GM23248 (cell line): ENCODE measurements at places on chromosomes 3 and 15.

- H3K4me3 ChIP-seq, result no peak overlapping the region
- no peak overlapping the region for H3K27ac ChIP-seq
- H3K36me3 ChIP-seq, result no peaks in the 10 kb centered on the region
- peaks cover 15% of the 10 kb centered on the region; the same call in 1 of the 2 replicates for H3K27me3 ChIP-seq
- H3K4me1 ChIP-seq, result no peaks in the 10 kb centered on the region
- no peak for DNase-seq
These were observed 34.7 kb upstream of the PYDC2 start for GRCh38 chr3:191426311-191426710.

- peaks cover 15% of the 10 kb centered on the region for H3K4me1 ChIP-seq
- H3K27me3 ChIP-seq, result no peaks in the 10 kb centered on the region
- no peak overlapping the region for H3K4me3 ChIP-seq
- no peaks in the 10 kb centered on the region for H3K36me3 ChIP-seq
- DNase-seq, result no peak
These were observed 26.3 kb downstream of the B3GNT5 start for GRCh38 chr3:183279371-183279770.

DNA sequence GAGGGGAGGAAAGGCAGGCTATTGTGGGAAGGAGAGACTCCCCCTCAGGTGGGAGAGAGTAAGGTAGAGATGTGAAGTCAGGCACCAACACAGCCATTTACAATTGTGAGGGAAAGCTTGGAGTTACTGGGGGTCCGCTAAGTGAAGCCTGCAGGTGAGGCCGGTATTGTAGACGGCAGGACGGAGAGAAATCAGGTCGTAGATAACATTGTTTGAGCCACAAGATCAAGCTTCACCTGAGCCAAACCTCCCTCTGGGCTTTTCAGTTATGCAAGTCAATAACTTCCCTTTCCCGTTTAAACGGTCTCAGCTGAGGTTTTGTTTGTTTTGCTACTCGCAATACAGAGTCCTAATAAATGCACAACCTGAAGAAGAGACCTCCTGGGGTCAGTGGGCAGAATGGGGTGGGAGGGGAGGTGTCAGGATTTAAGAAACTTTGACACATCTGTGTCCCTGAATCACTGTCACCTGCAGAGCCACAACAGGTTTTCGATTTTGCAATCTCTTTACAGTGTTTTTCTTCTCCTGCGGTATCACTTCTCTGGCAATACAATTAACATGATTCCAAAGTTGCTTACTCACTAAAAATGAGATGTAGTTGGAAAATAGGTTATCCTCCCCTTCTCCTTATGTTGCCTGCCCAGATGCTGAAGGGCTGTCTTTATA, 72.0 kb upstream of the GLCE start:
- no peak for DNase-seq
- no peak overlapping the region for H3K27ac ChIP-seq
- H3K36me3 ChIP-seq, result no peaks in the 10 kb centered on the region
- H3K27me3 ChIP-seq, result peaks cover 34% of the 10 kb centered on the region; the same call in 1 of the 2 replicates

DNA sequence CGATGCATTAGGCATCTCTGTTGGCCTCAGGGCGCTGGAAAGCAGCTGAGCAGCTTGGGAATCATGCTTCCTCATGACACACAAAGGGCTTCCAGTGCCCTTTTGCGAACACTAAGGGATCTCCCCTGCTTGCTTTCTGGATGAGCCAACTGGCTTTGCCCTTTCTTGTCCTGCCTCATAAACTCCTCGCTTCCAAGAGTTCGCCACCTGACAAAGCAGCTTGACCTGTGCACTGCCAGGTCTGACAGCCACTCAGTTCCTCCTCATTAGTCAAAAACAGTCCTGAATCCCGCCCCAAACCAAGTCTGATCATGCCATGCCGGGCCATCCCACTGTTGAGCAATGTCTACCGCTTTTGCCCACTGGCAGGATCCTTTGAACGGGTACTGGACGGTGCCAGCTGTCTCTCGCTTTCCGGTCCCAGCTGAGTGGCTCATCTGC, 265.4 kb upstream of the LYSMD4 start:
- DNase-seq, result no peak
- H3K27ac ChIP-seq, result no peak overlapping the region
- H3K27me3 ChIP-seq, result no peaks in the 10 kb centered on the region
- H3K4me1 ChIP-seq, result no peaks in the 10 kb centered on the region

- peak; percentile 60 for DNase-seq
- H3K4me3 ChIP-seq, result no peak overlapping the region
- H3K4me1 ChIP-seq, result no peaks in the 10 kb centered on the region
- H3K27ac ChIP-seq, result peak overlapping the region; percentile 32
- no peaks in the 10 kb centered on the region for H3K36me3 ChIP-seq
These were observed 465.0 kb upstream of the ROBO1 start for GRCh38 chr3:80232760-80233159.

DNA sequence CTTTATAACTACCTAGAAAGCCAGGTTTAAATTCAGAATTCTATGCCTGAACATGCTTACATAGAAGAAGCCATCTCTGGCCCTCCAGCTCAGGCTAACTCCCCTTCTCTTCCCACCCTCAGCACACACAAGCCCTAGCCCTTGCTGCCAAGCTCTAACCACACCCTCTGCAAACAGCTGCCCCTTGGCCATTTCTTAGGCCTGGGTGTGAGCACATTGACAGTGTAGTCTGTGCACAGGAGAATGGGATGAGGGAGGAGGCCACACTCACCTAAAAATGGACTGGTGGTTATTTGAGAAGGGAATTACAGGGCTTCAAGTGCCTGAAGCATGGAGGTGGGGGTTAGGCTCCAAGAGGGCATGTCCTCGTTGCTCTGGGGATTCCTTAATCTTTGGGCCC, 42.3 kb upstream of the SLC25A36 start:
- DNase-seq, result no peak
- H3K4me1 ChIP-seq, result peaks cover 6% of the 10 kb centered on the region
- peaks cover 18% of the 10 kb centered on the region for H3K27me3 ChIP-seq
- no peak overlapping the region for H3K27ac ChIP-seq
- no peak overlapping the region for H3K4me3 ChIP-seq

DNA sequence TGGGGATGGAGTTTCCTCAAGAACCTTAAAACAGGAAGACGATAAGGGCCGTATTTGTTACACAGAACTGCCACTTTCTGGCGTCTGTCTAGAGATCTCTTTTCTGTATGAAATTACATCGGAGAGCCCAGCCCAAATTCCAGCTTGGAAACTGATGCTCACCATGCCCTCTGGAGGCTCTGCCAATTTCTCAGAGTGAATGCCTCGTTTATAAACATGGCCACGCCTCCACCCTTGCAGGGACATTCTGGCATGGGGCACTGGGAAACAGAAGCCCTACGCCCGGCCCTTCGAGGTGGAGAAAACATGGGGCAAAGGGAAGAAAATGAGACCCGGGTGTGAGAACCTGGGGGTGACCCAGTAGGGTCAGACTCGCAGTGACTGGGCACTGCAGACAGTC, 53.4 kb upstream of the SEC13 start:
- no peak overlapping the region for H3K27ac ChIP-seq
- H3K4me1 ChIP-seq, result 0 out of 2 replicates have a peak, but pooled peaks cover 3% of the 10 kb centered on the region
- H3K27me3 ChIP-seq, result 0 out of 2 replicates have a peak, but pooled peaks cover 5% of the 10 kb centered on the region
- H3K4me3 ChIP-seq, result no peak overlapping the region
- H3K36me3 ChIP-seq, result no peaks in the 10 kb centered on the region

DNA sequence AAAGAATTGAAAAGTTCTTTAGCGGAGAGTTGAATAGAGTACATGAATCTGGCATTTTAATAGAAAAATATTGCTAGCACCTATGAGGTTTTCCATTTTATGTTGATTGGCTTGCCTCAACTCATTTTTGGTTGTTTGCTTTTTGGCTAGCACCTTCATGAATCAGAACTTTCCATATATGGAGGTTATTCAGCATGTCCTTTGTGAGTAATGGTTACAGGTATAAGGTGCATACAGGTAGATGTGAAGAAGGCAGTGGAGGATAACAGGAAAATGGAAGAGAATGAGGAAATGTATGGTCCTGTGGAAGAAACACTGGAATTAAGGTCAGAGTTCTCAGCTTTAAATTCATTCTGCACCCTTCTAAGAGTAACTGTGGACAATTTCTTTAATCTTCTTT, 98.1 kb upstream of the GBE1 start:
- no peaks in the 10 kb centered on the region for H3K27me3 ChIP-seq
- no peak for DNase-seq
- H3K27ac ChIP-seq, result no peak overlapping the region
- H3K4me3 ChIP-seq, result no peak overlapping the region

DNA sequence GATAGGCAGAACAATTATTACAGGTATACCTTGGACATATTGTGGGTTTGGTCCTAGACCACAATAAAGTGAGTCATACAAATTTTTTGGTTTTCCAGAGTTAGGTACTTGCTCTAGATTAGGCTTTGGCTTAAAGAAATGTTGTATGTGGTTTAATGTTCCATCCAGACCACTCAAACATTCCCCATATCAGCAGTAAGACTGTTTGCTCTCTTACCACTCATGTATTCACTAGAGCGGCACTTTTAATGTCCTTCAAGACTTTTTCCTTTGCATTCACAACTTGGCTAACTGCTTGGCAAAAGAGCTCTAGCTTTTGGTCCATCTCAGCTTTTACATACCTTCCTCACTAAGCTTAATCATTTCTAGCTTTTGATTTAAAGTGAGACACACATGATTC, 250.5 kb upstream of the SETMAR start:
- no peaks in the 10 kb centered on the region for H3K36me3 ChIP-seq
- H3K27ac ChIP-seq, result no peak overlapping the region
- no peak overlapping the region for H3K4me3 ChIP-seq
- no peaks in the 10 kb centered on the region for H3K27me3 ChIP-seq

GRCh38 chr3:57184526-57184925, 15.3 kb downstream of the HESX1 start:
- H3K36me3 ChIP-seq, result no peaks in the 10 kb centered on the region
- H3K4me1 ChIP-seq, result peaks cover 6% of the 10 kb centered on the region
- no peaks in the 10 kb centered on the region for H3K27me3 ChIP-seq
- no peak overlapping the region for H3K4me3 ChIP-seq

- DNase-seq, result peak; percentile 64
- no peaks in the 10 kb centered on the region for H3K4me1 ChIP-seq
- no peaks in the 10 kb centered on the region for H3K27me3 ChIP-seq
These were observed 15.0 kb downstream of the IL12A start for GRCh38 chr3:160003520-160004128.

- DNase-seq, result peak; percentile 76
- peak overlapping the region; percentile 50 for H3K27ac ChIP-seq
- no peaks in the 10 kb centered on the region for H3K36me3 ChIP-seq
These were observed 8.9 kb upstream of the SUCNR1 start for GRCh38 chr3:151864423-151865101.

DNA sequence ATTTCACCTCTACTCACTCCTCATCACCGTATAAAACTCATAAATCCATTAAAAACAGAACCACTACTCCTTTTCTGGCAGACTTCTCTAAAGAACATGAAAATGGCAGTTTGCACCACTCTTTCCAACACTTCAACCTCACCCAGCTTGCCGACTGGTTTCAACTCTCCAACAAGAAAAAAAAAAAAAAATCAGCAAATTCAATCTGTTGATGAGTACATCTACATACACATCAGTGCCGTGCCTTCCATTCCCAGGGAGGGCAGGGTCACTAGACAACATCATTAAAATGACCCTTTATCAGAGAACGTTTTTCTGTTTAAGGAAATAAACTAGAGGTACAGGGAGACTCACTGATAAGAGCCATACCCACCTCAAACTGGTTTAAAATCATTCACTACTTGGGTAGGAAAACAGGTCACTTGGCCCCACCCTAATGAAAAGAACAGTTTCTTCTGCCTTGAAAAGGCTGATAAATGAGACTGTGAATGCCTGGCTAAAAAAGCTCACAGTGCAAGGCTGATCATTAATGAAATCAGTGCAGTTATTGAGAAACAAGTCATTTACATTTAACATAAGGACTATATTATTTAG, 6.0 kb downstream of the ANXA2 start:
- H3K36me3 ChIP-seq, result peaks cover 62% of the 10 kb centered on the region
- H3K27me3 ChIP-seq, result no peaks in the 10 kb centered on the region
- peak overlapping the region; percentile 95 for H3K4me3 ChIP-seq

- H3K4me3 ChIP-seq, result no peak overlapping the region
- no peaks in the 10 kb centered on the region for H3K27me3 ChIP-seq
- H3K4me1 ChIP-seq, result peaks cover 23% of the 10 kb centered on the region
These were observed 61.6 kb downstream of the RAB7A start for GRCh38 chr3:128787256-128788253.

DNA sequence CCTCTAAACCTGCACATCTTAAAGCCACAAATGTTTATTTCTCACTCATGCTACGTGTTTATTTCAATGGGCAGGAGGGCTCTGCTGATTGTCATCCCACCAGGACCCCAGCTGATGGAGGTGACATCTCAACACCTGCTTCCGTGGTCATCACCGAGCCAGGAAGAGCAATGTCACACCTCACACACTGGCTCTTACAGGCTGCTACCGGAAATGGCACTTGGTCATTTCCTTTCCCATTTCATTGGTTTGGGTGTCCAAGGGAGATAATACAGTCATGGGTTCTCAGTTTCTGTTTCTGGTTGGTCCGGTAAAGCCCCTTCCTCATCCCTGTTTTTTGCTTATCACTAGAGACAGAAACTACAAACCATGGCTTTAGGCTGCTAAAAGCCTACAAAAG, 41.9 kb downstream of the ABHD2 start:
- no peaks in the 10 kb centered on the region for H3K4me1 ChIP-seq
- DNase-seq, result no peak
- H3K36me3 ChIP-seq, result no peaks in the 10 kb centered on the region
- H3K27ac ChIP-seq, result no peak overlapping the region
- H3K27me3 ChIP-seq, result no peaks in the 10 kb centered on the region

- peak overlapping the region; percentile 86 for H3K4me3 ChIP-seq
- peak overlapping the region; percentile 19; the same call in 1 of the 2 replicates for H3K27ac ChIP-seq
- H3K36me3 ChIP-seq, result peaks cover 56% of the 10 kb centered on the region
- no peaks in the 10 kb centered on the region for H3K27me3 ChIP-seq
- no peak for DNase-seq
These were observed 2.2 kb downstream of the RPSA start for GRCh38 chr3:39408493-39409372.

GRCh38 chr3:39965461-39965860, 156.1 kb downstream of the MYRIP start:
- no peak for DNase-seq
- H3K27ac ChIP-seq, result no peak overlapping the region
- H3K4me3 ChIP-seq, result no peak overlapping the region
